ENCODE measurements at places on chromosomes 7 and 10. TPM values are rescaled to one million over a fixed set of nuclear protein-coding genes. Genes with fewer than 3 reads are reported as not detected.

GRCh38 chr7:38950309-38950708 is 27.4 kb upstream of the POU6F2 start:
- H3K4me3 ChIP-seq = no peak overlapping the region
- H3K4me1 ChIP-seq = no peaks in the 10 kb centered on the region
- DNase-seq = no peak
- no peaks in the 10 kb centered on the region for H3K27me3 ChIP-seq
- H3K27ac ChIP-seq = no peak overlapping the region
- no peaks in the 10 kb centered on the region for H3K36me3 ChIP-seq

- H3K4me1 ChIP-seq = peaks cover 9% of the 10 kb centered on the region
- no peak overlapping the region for H3K4me3 ChIP-seq
- H3K27me3 ChIP-seq = no peaks in the 10 kb centered on the region
- peaks cover 1% of the 10 kb centered on the region for H3K36me3 ChIP-seq
- no peak overlapping the region for H3K27ac ChIP-seq
These were observed 110.3 kb upstream of the ANLN start for GRCh38 chr7:36279200-36279925.

The MCMBP gene
- total RNA-seq = 53.0 TPM

GRCh38 chr10:103566536-103566935 is 73.0 kb downstream of the NEURL1 start:
- no peaks in the 10 kb centered on the region for H3K36me3 ChIP-seq
- no peaks in the 10 kb centered on the region for H3K4me1 ChIP-seq
- no peak overlapping the region for H3K4me3 ChIP-seq
- no peak overlapping the region for H3K27ac ChIP-seq
- H3K27me3 ChIP-seq = no peaks in the 10 kb centered on the region

DNA sequence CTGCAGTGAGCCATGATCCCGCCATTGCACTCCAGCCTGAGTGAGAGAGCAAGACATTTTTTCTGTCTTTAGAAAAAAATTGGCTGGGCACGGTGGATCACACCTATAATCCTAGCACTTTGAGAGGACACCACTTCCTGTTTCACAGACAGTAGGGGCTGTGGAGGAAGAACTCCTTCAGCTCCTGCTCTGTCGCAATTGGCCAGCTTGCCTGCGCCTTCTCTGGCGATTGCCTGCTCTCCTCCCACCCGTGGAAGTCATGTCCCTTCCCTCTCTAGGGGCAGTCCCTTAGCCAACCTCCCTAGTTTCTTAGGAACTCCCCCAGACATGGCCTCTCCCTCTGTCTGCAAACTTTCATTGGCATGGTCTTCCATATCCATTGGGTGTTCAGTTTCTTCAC is 8.7 kb downstream of the PDSS1 start:
- no peak for DNase-seq
- no peaks in the 10 kb centered on the region for H3K27me3 ChIP-seq
- H3K27ac ChIP-seq = no peak overlapping the region
- no peak overlapping the region for H3K4me3 ChIP-seq
- peaks cover 13% of the 10 kb centered on the region for H3K36me3 ChIP-seq
- H3K4me1 ChIP-seq = no peaks in the 10 kb centered on the region

GRCh38 chr7:19051767-19052375 is 65.6 kb downstream of the TWIST1 start:
- no peaks in the 10 kb centered on the region for H3K27me3 ChIP-seq
- no peaks in the 10 kb centered on the region for H3K4me1 ChIP-seq
- peak; percentile 5 for DNase-seq

GRCh38 chr7:111374027-111374426 is 188.3 kb downstream of the IMMP2L start:
- no peaks in the 10 kb centered on the region for H3K27me3 ChIP-seq
- H3K36me3 ChIP-seq = no peaks in the 10 kb centered on the region
- no peak for DNase-seq
- no peak overlapping the region for H3K4me3 ChIP-seq
- H3K4me1 ChIP-seq = no peaks in the 10 kb centered on the region

GRCh38 chr7:5631752-5632151 is 149.7 kb downstream of the RNF216 start:
- no peaks in the 10 kb centered on the region for H3K27me3 ChIP-seq
- DNase-seq = no peak
- peaks cover 19% of the 10 kb centered on the region for H3K4me1 ChIP-seq

The ITIH2 gene
- total RNA-seq = 0.95 TPM

- H3K4me1 ChIP-seq = no peaks in the 10 kb centered on the region
- H3K27me3 ChIP-seq = no peaks in the 10 kb centered on the region
- H3K27ac ChIP-seq = no peak overlapping the region
- H3K4me3 ChIP-seq = no peak overlapping the region
- peak; percentile 72 for DNase-seq
- no peaks in the 10 kb centered on the region for H3K36me3 ChIP-seq
These were observed 118.5 kb downstream of the FOXP2 start for GRCh38 chr7:114533131-114533530.

The SP8 gene
- not detected for total RNA-seq

- H3K27ac ChIP-seq = no peak overlapping the region
- H3K4me1 ChIP-seq = no peaks in the 10 kb centered on the region
- no peaks in the 10 kb centered on the region for H3K36me3 ChIP-seq
- no peaks in the 10 kb centered on the region for H3K27me3 ChIP-seq
- no peak for DNase-seq
- no peak overlapping the region for H3K4me3 ChIP-seq
These were observed 23.3 kb upstream of the PALS2 start for GRCh38 chr7:24549991-24550390.

- no peaks in the 10 kb centered on the region for H3K27me3 ChIP-seq
- no peak overlapping the region for H3K27ac ChIP-seq
- no peaks in the 10 kb centered on the region for H3K4me1 ChIP-seq
- DNase-seq = no peak
- no peak overlapping the region for H3K4me3 ChIP-seq
- H3K36me3 ChIP-seq = no peaks in the 10 kb centered on the region
These were observed 557.6 kb downstream of the PTPRN2 start for GRCh38 chr7:158030071-158030470.

The C10orf67 gene
- 0.68 TPM for total RNA-seq

DNA sequence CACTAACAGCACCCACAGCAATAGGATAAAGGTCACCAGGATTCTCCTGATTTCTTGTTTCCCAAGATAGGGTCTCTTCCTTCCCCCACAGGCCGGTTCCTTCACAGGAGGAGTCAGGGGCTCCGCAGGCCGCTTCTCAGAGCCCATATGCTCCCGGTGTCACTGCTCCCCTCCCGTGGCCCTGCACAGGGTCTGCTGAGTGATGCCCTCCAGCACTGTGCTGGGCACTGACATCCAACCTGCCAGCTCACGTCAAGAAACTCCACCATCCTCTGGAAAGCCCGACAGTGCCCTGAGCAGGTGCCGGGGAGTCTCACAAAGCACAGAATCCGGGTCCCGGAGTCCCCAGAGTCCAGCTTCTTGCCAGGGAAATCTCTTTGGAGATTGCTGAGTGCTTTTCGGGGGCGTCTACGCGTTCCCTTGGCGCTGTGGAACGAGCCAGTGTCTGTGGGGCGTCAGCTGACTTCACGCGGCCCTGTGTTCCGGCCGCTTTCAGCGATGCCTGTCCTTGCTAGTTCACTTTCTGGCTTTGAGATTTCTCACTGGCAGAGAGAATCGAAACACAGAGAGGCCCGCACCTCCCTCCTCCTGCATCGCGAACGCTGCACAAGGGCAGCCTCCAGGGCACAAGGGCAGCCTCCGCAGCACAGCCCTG is 567.5 kb downstream of the DNAJB6 start:
- no peak overlapping the region for H3K27ac ChIP-seq
- H3K27me3 ChIP-seq = peaks cover 3% of the 10 kb centered on the region
- no peaks in the 10 kb centered on the region for H3K36me3 ChIP-seq

DNA sequence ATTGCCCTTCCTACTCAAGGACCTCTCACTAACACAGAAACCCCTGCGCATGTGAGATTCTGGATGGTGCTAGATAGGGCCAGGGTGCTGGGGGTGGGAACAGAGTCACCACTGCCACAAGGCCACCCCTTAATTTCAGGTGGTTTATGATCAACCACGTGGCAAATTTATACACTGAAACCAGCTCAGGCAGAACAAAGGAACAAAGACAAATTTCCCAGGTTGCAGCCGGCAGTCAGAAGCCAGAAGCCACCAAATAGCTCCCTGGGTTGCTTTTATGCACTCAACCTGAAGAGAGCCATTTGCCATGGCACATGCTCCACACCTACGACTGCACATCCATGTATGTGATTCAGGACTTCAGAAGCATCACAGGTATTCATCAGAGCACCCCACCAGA is 2.5 kb downstream of the VOPP1 start:
- H3K4me1 ChIP-seq = peaks cover 5% of the 10 kb centered on the region
- no peaks in the 10 kb centered on the region for H3K27me3 ChIP-seq

The TMEM120A gene
- 58.8 TPM for total RNA-seq

The ABHD11 gene
- total RNA-seq = 22.2 TPM

- H3K36me3 ChIP-seq = no peaks in the 10 kb centered on the region
- H3K4me1 ChIP-seq = no peaks in the 10 kb centered on the region
- DNase-seq = no peak
- H3K27ac ChIP-seq = no peak overlapping the region
- H3K27me3 ChIP-seq = no peaks in the 10 kb centered on the region
- H3K4me3 ChIP-seq = no peak overlapping the region
These were observed 18.3 kb downstream of the CYP26A1 start for GRCh38 chr10:93091960-93092359.

The PIP gene
- total RNA-seq = 1.5 TPM

DNA sequence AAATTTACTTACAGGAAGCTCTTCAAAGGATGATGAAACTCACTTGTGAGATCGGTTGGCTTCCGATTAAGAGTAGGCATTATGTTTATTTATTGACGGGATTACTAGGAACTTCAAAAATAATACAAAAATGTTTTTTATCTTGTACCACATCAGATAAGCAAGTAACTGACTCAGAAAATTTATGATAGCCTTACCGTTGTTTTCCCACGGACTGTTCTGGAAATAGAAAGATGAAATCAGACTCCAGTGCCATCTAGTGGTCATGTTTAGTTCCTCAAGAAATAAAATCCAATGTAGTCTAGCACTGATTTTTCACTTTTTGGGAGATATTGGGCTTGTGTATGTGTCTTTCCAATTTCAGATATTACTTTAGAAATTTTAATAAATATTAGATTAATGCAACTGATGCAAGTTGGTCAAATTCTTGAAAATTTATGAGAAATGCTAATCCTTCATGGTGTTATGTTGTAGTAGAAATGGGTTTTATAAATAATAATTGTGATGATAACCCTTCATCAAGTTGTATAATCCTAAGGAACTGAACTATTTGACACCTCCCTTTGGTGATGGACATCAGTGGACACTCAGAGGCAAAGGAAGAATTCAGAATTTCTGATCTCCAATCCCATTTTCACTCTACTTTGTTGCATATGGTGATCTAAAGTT is 168.8 kb downstream of the TMEM26 start:
- no peaks in the 10 kb centered on the region for H3K36me3 ChIP-seq
- DNase-seq = peak; percentile 82
- no peaks in the 10 kb centered on the region for H3K27me3 ChIP-seq

The TMEM196 gene
- total RNA-seq = not detected

The IL6 gene
- 2.7 TPM for total RNA-seq

DNA sequence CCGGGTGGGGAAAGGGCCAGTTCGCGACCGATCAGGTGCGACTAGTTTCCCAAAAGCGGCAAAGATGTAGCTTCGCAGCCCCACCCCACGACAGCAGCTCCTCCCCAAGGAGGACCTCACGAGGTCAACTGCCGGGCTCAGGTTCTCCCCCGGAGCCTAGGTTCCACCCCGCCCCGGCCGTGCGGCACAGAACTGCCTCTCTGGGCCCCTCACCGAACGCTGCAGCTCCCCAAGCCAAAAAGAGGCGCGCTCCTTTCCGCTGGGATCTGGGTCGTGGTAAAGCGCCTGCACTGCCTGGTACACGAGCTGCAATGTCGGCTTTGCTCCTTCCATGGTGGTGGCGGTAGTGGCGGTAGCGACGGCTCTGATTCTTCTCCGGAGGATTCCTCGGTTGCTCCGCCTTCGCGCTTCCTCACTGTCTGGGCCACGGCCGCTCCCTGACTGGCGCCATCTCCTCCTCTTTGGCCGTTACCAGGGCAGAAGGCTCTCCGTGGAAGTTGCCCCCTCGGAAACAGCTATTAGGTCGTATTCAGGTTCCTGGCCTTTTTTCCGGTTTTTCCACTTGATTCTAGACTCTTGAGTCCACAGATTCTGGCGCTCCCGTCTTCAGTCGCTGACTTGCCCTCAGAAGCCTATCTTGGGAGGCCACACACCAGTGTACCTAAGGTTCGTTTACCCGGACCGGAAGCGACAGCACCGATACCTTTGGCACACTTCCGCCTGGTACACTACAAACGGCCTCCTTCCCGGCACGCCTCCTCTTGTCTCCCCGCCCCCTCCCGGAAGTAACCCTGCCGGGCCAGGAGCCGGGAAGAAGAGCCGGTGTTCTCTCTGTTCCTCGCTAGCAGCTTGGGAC is at the start of gene TNPO3:
Gene TNPO3 (minus strand): TSS at position 674 of the 856 bp plus-strand sequence. CDS start 341 bp downstream, at position 333.
- no peaks in the 10 kb centered on the region for H3K36me3 ChIP-seq
- peak; percentile 95 for DNase-seq
- peak within 1 kb of the TSS; percentile 99 for H3K4me3 ChIP-seq
- H3K27ac ChIP-seq = peak within 1 kb of the TSS; percentile 99
- H3K27me3 ChIP-seq = no peaks in the 10 kb centered on the region

DNA sequence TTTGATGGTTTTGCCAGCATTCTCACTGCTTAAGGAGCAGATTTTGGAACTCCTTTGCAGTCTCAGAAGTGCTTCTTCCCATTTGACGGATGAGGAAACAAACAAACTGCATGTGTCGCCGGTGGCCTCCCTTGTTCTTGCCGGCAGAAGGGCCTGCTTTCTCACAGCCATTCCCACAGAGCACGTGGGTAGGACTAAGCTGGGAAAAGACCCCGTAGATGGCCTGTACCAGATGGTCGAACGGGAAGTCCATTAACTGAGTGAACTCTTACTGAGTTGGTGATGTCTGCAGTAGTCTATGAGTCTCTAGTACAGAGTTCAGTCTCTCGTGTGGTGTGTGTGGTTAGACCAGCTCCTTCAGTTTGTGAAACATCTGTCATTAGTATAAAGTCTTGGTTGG is 131.9 kb downstream of the TRRAP start:
- no peak overlapping the region for H3K27ac ChIP-seq
- no peak overlapping the region for H3K4me3 ChIP-seq
- DNase-seq = no peak
- H3K36me3 ChIP-seq = peaks cover 43% of the 10 kb centered on the region
- H3K27me3 ChIP-seq = no peaks in the 10 kb centered on the region

DNA sequence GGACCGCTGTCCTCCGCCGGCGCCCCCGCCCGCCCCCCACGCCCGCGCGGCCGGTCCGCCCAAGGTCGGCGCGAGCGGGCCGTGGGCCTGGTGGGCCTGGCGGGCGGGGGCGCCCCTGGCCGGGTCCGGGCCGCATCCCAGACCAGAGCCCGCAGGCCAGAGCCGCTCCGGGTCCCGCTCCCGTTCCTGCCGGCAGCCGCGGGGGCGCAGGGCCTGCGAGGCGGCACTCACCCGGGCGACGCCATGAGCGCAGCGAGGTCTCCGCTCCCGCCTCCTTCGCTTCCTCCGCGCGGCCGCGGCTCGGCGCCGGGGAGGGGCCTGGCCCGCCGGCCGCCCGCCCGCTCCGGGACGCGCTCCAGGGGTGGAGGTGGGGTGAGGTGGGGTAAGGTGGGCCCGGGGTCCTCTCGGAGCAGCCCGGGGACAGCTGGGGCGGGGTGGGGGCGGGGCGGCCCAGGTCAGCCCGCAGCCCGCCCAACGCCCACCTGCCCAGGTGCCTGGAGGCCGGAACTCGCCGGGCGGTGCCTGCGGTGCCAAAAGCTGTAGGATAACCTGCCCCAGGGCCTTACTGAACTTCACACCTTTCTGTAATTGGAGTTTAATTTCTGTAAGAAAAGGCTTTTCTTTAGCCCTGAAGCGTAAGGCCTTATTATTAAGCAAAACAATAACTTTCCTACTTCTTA is at the start of gene URGCP:
Gene URGCP (minus strand): TSS at position 266 of the 680 bp plus-strand sequence. CDS start 21 bp downstream, at position 245.
- H3K4me1 ChIP-seq = peaks cover 3% of the 10 kb centered on the region
- peak within 1 kb of the TSS; percentile 88 for H3K4me3 ChIP-seq
- peak within 1 kb of the TSS; percentile 95 for H3K27ac ChIP-seq
- no peaks in the 10 kb centered on the region for H3K36me3 ChIP-seq

The FAM241B gene
- total RNA-seq = 8.8 TPM

Measured in lung (tissue), 17 donors.